ENCODE measurements at places on chromosomes 12 and 14. TPM values are rescaled to one million over a fixed set of nuclear protein-coding genes. Genes with fewer than 3 reads are reported as not detected.

GALNT8 gene
- total RNA-seq: 1.7 TPM

BICDL1 gene
- 4.7 TPM for total RNA-seq

SERPINA12 gene
- total RNA-seq: not detected

EFS gene
- total RNA-seq: 3.3 TPM

- no peak for DNase-seq
These were observed 38.9 kb downstream of the SFSWAP start for GRCh38 chr12:131749618-131750315.

GRCh38 chr14:99560922-99561683 lies 42.9 kb downstream of the CCDC85C start:
- peak; percentile 84 for DNase-seq

DNA sequence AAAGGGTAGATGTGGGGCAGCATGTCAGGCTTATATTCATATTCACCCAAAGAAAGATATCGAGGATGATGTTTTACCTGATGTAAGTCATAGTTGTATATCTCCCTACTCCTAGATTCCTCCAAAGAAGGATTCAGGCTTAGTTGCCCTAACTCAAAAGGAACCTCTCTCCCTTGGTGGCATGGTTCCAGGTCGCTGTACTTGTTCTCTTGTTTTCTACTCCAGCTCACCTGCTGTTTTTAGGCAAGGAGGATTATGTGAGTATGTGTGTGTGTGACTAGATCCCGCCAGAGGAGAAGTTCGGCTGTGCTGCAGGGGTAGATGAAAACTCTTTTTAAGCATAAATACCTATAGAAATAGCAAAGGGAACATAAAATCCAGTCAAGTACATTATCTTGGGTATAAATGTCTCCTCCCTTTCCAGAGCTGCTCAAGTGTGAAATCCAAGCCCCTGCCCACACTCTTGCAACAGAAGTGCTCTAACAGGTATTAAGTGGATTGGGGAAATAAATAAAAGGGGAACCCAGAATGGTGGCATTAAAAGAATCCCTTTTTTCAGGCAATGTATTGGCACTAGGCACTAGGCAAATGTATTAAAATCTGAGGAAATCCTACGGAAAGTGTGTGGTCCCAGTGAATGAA lies 375.7 kb downstream of the ZFP36L1 start:
- DNase-seq: no peak

- no peak for DNase-seq
These were observed 32.8 kb downstream of the TBC1D15 start for GRCh38 chr12:71872401-71872800.

DNA sequence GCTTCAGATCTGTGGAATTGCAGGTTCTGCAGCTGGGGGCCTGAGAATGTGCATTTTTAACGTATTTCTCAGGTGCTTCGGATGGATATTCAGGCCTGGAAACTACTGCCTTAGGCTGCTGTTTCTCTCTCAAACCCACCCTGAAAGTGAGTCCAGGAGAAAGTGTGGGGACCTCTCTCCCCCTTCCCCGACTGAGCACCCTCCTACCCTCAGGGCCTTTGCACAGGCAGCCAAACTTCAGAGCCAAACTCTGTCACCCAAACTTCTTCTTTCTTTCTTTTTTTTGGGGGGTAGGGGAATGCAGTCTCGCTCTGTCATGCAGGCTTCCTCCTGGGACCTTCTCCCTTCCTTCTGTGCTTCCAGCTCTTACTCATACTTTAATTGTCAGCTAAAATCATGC lies 82.4 kb upstream of the FBXO21 start:
- DNase-seq: no peak

GRCh38 chr12:71972441-71973074 lies 33.9 kb downstream of the TPH2 start:
- DNase-seq: no peak

GRCh38 chr12:14256555-14257169 lies 108.8 kb upstream of the ATF7IP start:
- DNase-seq: peak; percentile 86

DNA sequence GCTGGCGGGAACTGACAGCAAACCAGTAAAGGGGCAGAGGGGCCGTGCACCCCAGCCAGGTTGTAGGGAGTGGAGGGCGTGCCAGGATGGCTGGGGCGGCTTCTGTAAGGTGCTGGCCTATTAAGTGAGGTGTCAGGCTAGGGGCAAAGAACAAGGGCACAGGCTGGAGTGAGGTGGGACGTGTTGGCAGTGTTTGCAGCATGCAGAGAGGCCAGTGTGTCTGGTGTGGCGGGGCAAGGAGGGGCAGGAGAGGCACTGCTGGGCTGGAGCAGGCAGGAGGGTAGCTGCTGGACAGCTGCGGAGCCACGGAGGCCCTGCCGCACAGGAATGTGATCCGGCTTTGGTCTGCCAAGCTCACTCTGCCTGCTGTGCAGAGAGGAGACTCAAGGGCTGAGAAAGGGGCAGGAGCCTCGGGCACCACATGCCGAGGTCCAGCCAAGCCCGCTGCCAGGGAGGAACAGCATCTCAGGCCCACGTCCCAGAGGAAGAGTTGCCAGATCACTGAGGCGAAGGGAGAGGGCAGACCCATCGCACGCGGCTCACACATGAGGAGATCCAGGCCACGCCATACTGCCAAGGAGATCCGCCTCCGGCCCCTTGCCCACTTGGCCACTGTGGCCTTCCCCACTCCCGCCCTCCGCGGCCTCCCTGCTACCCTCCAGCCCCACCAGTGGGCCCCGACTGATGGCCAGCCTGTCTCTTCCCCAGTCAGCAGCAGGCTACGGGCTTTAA lies 46.8 kb downstream of the AMN start:
- no peak for DNase-seq

DNA sequence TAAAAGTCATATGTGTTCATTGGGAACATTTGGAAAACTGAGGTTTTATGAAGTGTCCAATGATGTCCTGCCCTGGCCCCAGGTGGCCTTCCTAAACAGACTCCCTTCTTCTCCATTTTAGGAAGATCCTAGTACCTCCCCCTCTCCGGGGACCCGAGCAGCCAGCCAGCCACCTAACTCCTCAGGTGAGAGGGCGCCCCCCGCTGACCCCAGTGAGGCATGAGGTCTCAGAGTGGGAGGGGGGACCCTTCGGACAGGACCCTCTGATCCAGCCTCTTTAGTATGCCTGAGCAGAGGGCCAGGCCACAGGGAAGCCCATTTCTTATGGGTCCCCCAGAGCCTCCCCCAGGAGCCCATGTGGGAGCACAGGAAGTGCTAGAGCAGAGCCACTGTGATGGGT lies 23.7 kb downstream of the DEGS2 start:
- no peak for DNase-seq

DNA sequence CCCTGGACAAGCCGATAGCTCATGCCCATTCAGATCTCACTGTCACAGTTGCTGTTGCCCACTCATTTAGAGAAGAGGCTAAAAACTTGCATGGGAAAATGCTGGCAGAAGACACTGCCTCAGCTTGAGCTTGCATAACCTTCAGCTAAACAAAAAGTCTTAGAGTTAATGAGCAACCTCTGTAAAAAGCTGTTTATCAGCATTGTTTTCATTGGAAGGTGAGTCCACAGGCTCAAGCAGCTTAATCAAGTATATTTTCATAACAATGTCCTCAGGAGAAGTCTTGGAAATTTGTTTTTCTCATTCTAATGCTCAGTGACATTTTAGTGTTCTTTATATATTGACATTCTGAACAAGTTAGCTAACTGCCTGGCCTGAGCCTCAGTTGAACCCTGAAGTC lies 872.9 kb downstream of the TMTC2 start:
- no peak for DNase-seq

DNA sequence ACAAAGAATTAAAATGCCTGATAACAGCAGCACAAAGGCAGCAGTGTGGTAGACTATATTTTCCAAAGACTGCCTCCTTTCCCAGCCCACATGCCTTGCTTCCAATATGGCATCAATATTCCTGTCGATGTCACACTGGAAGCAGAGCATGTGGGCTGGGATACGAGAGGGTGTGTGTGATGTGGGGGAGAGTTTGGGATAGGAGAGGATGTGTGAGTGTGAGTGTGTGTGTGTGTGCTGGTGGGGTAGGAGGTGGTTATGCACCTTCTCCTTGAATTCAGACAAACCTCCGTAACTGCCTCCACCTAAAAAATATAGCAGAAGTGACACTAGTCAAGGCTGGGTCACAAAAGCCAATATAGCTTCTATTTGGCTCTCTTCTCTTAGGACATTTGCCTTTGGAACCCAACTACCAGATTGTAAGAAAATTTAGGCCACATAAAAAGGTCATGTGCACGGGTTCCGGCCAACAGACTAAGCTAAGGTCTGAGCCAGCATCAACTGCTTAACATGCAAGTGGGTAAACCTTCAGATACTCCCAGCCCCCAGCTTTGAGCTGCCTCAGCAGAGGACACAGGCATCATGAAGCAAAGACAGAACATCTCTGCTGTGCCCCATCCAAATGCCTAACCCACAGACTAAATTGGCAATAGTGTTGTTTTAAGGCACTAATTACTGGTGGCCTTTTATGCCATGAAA lies 29.5 kb downstream of the SPPL3 start:
- DNase-seq: no peak

- no peak for DNase-seq
These were observed 153.8 kb downstream of the PELI2 start for GRCh38 chr14:56271970-56272369.

- no peak for DNase-seq
These were observed 56.3 kb downstream of the CACNA1C start for GRCh38 chr12:2108975-2109671.

GRCh38 chr14:74472601-74473000 lies 20.5 kb downstream of the NPC2 start:
- DNase-seq: no peak

DNA sequence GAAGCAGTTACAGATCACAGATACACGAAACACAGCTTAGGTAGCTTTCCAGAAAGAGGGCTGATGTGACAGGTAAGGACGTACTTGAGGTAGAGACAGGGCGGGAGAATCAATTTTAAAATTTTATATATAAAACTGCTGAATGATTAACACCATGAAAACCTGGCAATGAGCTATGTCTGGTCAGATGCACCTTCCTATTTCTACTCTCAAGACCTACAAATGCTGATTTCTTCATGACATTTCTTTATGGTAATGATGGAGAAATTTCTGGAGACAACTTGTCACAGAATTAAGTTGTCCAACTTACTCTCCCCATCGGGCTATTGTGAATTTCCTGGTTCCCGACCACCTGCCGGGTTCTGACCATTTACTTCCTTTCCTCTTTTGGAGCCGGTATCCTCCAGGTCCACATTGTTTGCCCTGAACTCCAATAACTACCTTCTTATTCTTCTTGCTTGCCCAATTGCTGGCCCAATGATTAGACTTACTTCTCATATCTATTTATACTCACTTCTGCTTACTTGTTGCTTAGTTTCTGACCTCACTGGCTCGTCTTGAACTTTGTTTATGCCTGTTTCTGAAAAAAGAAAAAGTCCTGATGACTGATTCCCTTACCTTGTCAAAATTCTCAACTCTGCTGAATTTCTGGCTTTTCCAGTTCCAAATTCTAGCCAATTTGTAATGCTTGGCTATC lies 12.8 kb upstream of the ATP2B1 start:
- no peak for DNase-seq

- no peak for DNase-seq
These were observed 222.8 kb upstream of the NUDT4 start for GRCh38 chr12:93154753-93155480.

GRCh38 chr12:109818905-109819500 lies 14.2 kb downstream of the TRPV4 start:
- DNase-seq: no peak

GRCh38 chr12:104921340-104921739 lies 36.8 kb downstream of the SLC41A2 start:
- DNase-seq: no peak

DNA sequence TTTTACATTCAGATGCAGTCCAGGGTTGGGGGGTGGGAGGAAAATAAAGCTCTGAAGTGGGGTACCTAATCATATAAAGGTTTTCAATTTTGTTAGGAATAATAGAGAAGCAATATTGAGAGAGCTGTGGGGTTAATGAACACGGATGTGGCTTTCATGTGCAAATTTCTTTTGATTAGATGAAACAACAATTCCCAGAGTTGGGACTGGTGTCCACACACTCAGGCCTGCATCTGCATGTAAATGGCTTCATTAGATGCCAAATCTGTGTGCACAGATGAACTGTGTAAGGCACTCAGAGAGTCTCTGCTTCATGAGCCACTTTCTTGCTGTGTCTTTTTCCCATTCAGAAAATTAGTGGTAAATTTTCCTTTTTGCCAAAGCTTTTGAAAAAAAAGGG lies 377.1 kb upstream of the NOVA1 start:
- no peak for DNase-seq

DNA sequence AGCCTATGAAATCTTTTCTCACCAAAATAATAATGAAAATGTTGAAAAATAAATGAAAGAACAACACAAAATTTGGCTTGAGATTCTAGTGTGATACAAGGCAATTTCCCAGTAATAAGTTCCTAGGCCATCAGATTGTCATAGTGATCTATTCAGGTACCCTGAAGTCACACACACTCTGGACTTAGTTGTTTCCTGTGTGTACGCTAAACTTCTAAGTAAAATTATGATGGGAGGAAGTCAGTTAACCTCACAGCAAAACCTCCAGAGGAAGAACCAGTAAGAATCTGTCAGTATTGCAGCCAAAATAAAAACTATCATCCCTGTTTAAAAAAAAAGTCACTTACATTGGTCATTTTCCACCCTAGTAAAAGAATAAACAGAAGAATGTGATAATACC lies 81.9 kb downstream of the DBX2 start:
- DNase-seq: no peak

- DNase-seq: no peak
These were observed 27.7 kb upstream of the CMA1 start for GRCh38 chr14:24535737-24536136.

- DNase-seq: no peak
These were observed 54.8 kb downstream of the NOC4L start for GRCh38 chr12:132199101-132199500.

DNA sequence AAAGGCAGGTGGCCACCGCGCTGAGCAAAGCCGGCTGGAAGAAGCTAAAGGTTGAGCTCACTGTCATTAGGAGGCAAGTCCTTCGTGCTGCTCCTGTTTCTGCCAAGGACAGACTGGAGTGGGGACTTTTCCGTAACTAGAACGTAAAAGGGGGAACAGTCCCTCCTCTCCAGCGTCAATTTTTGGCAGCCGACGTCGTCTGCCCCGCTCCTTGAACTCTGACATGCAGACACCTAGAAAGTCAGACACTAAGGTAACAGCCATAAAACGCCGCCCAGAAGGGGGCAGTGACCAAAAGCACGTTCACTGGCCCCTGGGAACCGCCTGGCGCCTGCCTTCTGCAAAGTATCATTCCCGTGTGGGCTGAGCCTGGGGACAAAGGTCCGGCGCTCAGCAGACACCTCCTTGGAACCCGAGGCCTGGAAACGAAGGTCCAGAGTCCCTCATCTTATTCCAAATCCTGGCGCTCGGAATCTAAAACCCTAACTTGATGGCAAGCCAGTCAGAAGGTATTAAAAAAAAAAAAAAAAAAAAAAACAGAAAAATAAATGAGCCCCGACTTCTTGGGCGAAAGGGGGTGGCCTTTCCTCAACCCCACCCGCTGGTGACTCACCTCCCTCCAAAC lies 1.1 kb upstream of the LRP1 start:
- peak; percentile 86 for DNase-seq

DNA sequence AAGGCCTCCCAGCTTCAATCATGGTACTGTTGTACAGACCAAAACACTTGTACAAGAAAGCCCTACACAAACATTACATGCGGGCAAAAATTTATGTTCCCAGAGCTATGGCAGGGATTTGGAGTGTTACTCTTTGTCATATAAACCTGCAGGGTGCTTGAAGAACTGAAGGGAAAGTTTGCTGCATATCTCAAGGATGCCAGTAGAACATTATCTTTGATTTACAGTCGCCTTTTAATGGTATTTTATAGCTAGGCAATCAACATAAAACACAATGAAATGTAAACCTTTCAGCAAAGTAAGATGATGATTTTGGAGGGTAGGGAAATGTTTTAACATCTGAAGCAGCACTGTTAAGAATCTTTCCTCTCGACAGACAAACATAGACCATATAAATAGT lies 305.6 kb downstream of the KCNH5 start:
- DNase-seq: no peak
